ENCODE measurements at places on chromosomes 2 and 18. TPM values are rescaled to one million over a fixed set of nuclear protein-coding genes. Genes with fewer than 3 reads are reported as not detected.

The CASP8 gene
- polyA plus RNA-seq = 40.2 TPM

The RAD51AP2 gene
- polyA plus RNA-seq = 0.06 TPM

The MAP2 gene
- 16.3 TPM for polyA plus RNA-seq

The CTAGE1 gene
- 0.10 TPM for polyA plus RNA-seq

The DLX2 gene
- 1.1 TPM for polyA plus RNA-seq

The CRYGC gene
- not detected for polyA plus RNA-seq

The WNT10A gene
- 1.5 TPM for polyA plus RNA-seq

DNA sequence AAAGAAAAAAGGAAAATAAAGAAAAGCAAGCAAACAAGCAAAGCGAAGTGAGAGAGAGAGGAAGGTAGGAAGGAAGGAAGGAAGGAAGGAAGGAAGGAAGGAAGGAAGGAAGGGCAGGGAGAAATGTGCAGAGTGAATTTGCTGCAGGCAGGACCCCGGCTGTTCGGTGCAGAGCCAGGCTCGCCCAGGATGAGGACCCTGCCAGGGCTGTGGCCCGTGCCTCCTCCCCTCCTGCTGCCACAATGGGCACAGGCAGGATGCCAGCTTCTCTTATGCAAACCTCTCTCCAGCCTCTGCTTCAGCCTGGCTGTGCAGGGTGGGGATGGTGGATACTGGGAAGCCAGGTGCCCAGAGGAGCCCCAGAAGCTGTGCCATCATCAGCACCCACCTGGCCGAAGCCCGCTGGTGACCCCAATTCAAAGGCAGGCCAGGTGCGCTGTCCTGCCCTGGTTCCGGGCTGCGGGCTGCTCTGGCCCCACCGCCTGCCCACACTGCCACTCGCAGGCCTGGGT, 3.2 kb downstream of the GPR17 start:
- no peak for DNase-seq

- DNase-seq = no peak
Measured at GRCh38 chr2:104240984-104241383, 612.9 kb upstream of the POU3F3 start.

DNA sequence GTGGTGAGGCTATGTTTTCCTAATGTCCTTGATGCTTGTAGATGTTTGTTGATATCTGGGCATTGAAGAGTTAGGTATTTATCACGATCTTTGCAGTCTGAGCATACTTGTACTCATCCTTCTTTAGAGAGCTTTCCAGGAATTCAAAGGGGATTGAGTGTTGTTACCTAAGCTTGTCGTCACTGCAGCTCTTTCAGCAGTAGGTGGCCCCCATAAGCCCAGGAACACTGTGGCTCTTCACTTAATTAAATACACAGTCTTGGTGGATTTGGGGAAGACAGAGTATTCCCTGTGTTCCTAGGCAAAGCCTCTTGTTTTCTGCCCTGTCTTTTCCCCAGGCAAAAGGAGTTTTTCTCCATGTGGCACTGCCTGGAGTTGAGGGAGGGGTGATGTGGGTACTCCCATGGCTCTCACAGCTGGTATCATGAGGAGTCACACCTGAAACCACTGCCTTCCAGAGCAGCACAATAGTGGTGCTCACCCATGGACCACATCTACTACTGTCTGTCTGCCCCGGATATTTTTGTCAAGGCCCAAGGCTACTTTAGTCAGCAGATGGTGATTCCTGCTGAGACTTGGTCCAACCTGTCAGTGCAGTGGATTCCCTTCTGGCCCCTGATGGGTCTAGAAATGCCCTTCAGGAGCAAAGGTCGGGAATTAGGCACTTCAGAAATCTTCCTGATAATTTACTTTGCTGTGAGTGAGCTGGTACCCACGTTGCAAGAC, 95.7 kb downstream of the GALNT13 start:
- no peak for DNase-seq

DNA sequence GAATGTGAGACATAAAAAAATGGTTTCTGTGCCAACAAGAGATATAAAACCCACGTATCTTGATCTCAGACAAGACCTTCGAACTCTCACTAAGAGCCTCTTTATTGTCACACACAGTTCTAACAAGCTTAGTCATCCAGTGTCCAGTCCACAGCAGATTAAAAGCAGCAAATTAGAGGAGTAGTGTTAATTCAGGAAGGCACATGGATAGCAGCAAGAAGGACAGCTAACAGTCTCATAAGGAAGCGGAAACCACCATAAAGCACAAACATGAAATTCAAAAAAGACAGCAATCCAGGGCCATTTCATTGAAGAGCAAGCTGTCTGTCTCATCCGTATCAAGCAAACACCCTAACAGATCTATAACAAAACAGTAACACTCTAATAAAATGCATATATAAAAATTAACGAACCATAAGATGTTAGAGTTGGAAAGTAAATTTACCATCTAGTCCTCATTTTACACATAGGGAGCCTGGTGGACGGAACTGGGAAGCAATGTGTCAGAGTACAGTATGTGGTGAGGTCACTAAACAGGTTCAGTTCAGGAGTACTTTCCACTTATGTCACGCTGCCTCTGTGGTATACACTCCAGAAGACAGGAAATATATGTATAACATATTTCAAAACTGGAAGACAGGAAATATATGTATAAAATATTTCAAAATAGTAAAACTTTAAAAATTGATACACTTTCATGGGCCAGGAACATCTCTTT, 18.3 kb downstream of the AAK1 start:
- DNase-seq = peak; percentile 64

DNA sequence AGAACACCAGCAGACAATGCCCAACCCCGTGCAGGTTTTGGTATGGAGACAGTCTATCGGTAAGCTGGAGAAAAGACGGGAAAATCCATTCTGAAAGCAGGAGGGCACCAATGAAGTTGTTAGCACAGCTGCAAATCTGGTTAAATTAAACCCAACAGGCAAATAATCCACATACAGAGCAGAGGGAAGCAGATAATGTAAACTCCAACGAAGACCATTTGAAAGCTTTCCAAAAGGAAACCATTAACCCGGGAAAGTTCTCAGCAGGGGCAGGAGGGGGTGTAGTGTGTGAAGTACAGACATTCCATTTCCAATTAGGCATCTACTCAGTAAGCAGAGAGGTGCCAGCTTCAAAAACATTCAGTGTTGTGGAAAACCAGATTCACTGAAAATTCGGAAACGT, 10.3 kb downstream of the EDAR start:
- DNase-seq = no peak

GRCh38 chr18:22167471-22168241, 1.7 kb upstream of the GATA6 start:
- no peak for DNase-seq

DNA sequence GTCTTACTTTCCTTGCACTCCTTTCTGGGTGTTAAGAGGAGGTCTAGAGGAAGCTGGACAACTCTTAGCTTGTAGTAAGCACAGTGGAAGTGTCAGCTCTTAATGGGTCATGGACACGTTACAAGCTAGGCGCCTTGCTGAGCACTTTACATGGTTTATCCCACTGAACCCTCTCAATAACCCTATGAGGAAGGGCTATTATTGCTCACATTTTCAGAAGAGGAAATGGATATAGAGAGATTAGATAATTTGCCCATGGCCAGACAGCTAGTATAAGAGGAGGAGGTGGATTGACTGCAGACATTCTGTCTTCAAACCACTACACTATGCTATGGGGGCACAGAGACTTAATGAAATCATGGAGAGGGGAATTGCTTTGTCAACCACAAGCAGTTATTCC, 8.3 kb upstream of the IL1RN start:
- no peak for DNase-seq

GRCh38 chr2:73291461-73292315, 1.7 kb downstream of the EGR4 start:
- DNase-seq = no peak

DNA sequence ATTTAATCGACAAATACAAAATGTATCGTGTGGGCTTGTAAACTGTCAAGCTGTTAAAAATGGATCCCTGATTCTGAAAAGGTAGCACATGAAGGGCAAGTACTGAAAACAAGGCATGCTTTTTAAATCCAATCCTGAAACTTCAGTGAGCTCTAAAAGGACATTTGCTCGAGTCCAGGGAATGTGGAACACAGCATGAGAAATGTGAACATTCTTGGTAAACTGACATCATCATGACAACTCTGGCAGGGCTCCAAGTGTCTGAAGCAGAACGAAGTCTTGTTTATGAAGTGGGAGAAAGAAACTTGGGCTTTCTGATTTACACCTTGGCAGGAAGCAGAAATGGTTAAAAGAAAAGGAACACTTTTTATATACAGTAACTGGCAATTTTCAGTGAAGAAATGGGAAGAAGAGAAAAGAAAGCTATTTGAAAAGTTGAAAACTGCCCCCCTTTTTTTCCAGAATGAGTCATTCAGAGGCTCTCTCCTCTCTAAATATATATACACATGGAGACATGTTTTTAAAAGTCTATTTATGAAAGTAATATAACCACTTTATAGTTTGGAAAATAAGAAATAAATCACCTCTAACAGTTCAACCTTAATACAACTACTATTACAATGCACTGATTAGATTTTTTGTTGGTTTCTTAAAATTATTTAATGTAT, 120.8 kb downstream of the GAREM1 start:
- peak; percentile 70 for DNase-seq

GRCh38 chr18:59268127-59268720, 5.0 kb downstream of the RAX start:
- no peak for DNase-seq

DNA sequence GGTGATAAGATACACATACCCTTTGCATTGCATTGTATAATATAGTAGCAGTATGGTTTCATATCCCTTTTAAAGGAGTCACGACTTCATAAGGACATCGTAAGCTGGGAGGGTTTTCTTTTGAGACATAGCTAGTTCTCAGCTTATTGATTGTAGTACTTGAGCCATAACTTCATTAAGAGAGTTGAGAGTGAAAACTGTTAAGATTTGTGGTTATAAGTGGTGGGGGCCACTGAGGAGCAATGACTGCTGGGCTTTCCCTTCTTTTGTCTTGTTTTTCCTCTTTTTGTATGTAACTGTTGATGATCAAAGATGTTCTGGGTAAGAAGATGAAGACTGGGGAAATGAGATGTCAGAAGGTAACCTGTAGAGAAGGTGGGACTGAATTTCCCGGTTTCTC, 11.0 kb downstream of the EIF5B start:
- DNase-seq = no peak

DNA sequence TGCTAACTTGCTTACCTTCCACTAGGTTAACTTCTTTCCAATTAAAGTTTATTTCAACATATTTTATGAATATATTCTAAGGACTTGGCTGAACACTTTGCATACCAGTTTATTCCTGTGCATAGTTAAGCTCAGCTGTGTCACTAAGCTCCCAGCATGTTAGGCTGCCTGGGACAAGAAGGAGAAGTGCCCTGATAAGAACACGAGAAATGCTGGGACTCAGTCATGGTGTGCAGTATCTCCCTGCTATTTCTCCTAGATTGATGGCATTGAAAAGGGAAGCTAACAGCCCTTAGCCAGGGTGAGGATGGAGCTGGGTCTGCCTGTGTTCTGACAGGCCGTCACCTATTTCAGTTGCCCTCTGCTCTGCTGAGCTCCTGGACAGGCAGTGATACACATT, 164.3 kb downstream of the TRABD2A start:
- DNase-seq = no peak

DNA sequence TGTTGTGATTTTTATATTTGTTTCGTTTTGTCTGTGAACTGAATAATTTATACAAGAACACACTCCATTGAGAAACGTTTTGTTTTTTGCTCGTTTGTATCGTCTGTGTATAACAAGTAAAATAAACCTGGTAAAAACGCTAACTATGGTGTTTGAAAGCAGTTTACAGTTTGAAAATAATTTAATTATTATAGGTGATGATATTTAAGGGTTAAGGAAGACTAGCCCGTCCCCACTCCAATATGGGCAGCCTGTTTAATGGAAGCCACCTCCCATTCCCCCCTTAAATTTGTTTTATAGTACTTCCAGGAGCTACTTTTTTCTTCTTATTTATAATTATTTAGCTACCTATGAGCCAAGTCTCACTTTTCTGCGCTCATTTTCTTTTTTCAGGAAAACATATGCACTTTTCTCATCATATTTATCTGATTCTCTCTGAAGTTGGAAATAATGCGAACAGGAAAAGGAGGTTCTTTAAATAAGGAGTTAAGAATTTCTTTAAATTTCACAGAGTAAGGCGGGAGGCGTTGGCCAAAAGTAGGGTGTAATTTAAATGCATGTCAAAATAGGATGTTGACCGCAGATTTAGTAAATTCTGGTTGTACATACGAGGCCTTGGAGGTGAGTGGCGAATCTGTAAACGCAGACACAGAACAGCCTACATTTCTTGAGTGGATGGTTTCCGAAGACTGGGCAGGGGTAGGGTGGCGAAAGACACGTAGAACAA, 9.8 kb downstream of the TBR1 start:
- peak; percentile 19 for DNase-seq

DNA sequence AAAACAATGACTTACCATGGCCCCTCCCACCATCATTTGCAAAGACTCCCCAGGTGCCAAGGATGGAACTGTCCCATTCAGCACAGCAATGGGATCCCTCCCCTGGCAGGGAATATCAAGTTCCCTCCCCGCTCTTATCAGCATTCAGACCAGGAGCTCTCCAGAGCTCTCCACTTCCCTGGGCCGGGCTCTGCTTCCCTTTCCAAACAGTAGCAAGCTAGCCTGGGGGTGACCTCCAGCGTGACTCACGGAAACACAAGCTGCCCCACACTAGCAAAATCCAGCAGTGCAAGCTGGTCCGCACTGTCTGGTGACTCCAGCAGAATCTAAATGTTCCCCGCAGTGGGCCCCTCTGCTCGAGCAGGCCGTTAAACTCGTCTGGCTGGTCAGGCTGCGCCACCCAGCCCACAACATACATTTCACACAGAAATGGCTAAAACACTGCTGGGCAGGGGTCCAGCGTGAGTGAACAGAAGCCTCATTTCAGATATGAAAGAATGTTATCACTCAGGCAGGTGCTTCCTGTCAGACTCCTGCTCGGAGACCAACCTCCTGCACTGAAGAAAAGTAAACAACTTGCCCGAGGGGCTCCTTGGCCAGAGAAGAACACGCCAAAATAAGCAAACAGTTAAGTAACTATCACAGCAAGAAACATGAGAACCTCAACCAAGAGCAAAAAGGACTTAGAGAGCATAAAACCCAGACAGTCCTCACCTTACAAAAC, 33.9 kb downstream of the STAT1 start:
- peak; percentile 60 for DNase-seq

- DNase-seq = no peak
Measured at GRCh38 chr18:75066936-75067335, 142.0 kb downstream of the PTGR3 start.

DNA sequence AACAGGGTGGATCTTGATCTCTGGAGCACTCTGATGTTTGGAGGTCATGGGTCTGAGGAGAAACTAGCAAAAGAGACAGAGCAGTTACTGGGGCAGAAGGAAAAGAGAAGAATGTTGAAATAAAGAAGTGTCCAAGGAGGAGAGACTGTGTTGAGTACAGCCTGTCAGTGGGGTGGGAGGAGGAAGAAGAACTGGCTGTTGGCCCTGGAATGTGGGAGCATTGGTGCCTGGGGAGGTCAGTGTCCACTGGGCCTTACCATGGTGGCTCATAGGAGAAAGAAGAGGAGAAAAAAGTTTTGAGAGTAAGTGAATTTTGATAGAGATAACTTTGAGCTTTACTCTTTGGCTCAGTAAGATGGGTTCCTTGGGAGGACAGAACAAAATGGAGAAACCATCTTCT, 499.0 kb downstream of the TXNL1 start:
- no peak for DNase-seq

Measured in large intestine (tissue), 12 donors.